ENCODE measurements at places on chromosomes 6 and 20.

GRCh38 chr6:114796576-114796975, 453.8 kb upstream of the HS3ST5 start:
- no peak for DNase-seq

- no peak for DNase-seq
Measured at GRCh38 chr6:2158596-2159271, 86.7 kb downstream of the GMDS start.

DNA sequence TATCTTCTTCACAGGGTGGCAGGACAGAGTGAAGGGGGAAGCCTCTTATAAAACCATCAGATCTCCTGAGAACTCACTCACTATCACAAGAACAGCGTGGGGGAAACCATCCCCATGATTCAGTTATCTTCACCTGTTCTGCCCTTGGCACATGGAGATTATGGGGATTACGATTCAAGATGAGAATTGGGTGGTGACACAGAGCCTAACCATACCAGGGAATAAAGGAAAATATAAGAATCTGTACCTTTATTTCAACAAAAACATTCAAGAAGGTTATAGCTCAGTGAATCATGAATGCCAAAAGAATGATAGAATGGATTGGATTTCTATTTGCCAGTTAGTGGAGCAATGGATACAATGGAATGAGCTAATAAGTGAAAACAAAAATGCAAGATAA, 214.4 kb downstream of the PTPRK start:
- DNase-seq, result no peak

GRCh38 chr6:37492236-37492972, 7.3 kb downstream of the CCDC167 start:
- no peak for DNase-seq

- no peak for DNase-seq
Measured at GRCh38 chr6:128672023-128672422, 151.6 kb upstream of the PTPRK start.

DNA sequence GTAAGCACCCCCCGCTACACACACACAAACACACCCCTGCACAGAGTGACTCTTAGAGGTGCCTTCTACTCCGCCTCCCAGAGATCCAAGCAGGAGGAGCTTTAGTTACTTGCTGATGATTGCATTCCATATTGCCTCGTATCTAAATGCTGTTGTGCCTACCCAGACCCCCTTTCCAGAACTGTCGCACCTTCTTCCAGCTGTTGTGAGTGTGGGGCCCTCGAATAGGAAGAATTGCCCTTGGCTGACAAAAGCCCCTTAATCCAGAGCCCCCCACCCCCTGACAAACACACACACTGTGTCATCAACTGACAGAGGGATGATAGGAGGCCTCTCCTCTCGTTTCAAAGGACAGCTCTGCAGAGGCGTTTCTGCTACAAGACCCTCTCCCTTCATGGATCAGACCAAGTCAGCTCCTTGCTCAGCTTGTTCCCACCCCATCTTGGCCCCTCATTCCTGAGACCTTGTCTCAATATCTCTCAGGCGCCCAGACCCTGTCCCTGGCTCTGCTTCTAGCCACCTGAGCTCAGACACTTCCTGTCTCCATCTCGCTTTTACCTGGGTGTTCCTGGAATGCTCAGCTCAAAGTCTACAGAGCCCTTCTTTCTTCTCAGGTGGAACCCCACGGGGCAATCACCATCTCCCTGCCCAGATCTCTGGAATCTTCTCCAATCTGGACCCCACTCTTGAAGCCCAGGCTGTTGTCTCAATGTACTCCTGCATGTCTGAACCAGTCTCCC, 4.0 kb upstream of the VSX1 start:
- DNase-seq, result no peak

DNA sequence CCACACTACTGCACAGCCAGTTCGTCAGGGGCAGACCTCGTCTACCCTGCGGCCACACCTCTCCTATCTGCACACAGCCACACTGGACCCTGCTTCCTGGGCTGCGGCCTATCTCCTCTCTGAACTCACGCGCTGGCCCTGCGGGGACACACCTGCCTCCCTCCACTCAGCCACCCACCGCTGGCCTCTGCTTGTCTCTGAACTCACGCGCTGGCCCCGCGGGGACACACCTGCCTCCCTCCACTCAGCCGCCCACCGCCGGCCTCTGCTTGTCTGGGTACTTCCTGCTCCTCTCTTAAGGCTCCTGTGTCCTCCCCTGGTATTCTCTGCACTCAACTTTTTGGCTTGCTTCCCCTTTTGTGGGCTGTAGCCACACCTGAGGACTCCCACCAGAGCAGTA, 52.3 kb downstream of the HUS1B start:
- DNase-seq, result no peak
